ENCODE measurements at places on chromosomes 12 and 14.

DNA sequence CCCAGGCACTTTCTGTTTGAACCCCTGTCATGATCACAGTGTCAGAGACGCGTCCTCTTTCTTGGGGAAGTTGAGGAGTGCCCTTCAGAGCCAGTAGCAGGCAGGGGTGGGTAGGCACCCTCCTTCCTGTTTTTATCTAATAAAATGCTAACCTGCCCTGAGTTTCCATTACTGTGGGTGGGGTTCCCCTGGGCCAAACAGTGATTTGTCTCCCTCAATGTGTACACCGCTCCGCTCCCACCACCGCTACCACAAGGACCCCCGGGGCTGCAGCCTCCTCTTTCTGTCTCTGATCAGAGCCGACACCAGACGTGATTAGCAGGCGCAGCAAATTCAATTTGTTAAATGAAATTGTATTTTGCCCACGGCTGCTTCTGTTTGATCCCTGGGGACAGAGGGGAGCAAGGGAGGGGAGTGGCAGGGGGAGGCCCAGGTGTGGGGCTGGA is 5.1 kb downstream of the SHMT2 start:
- no peak overlapping the region for H3K27ac ChIP-seq
- DNase-seq = no peak
- peaks cover 51% of the 10 kb centered on the region for H3K36me3 ChIP-seq
- H3K27me3 ChIP-seq = no peaks in the 10 kb centered on the region

- H3K36me3 ChIP-seq = no peaks in the 10 kb centered on the region
- H3K4me1 ChIP-seq = no peaks in the 10 kb centered on the region
- DNase-seq = no peak
- H3K27me3 ChIP-seq = no peaks in the 10 kb centered on the region
- no peak overlapping the region for H3K4me3 ChIP-seq
Observed at GRCh38 chr12:34347367-34347766, 325.1 kb downstream of the ALG10 start.

DNA sequence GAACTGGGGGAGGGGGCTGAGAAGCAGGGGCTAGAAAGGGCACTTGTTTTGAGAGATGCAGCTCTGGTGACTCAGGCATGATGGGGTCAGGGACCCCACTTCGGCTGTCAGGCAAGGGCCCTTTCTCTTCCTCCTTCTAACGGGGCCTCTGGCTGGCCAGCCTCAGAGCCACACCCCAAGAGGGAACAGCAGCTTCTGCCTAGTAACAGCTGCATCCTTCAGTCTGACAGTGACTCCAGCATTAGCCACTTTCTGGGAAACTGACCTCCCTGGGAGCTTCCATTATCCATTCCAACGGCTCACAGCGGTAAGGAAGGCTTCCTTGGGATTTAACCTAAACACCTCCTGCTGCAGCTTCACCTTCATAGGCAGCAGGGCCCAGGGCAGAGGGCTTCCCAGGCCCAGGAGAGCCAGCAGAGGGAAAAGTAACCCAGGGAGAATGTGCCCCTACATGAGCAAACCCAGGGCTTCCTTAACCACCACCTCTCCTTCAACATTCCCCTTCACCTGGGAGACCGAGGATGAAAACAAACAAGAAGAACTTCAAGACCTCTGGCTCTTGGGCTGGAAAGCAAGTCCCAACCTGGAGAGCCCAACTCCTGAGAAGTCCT is 2.7 kb downstream of the NCKAP5L start:
- 0 out of 2 replicates have a peak overlapping the region, but pooled peaks have one; percentile 6 for H3K4me3 ChIP-seq
- peaks cover 57% of the 10 kb centered on the region for H3K4me1 ChIP-seq
- no peaks in the 10 kb centered on the region for H3K27me3 ChIP-seq
- peak overlapping the region; percentile 65 for H3K27ac ChIP-seq
- H3K36me3 ChIP-seq = peaks cover 53% of the 10 kb centered on the region

DNA sequence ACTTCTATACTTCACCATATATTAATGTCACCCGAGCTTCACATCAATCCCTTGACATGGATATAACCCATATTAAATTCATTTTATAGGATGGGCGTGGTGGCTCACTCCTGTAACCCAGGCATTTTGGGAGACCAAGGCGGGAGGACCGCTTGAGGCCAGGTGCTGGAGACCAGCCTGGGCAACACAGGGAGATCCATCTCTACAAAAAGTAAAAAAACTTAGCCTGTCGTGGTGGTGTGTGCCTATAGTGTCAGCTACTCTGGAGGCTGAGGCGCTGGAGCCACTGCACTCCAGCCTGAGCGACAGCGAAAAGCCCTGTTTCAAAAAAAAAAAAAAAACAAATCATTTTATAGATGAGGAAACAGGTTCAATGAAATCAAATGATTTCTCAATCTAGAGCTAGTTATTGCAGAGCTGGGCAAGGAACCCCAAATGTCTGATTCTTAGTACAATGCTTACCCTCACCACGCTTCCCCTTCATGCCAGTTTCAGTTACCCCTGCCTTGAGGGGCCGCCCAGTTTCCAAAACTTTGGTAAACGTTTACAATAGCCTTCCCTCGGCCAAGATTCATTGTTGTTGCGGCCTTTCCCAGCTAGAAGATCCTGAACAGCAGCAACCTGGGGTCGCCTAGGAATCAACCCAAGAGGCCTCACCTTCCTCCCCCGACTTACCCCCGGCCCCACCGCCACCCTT is 751 bp downstream of the PSMB5 start:
- H3K36me3 ChIP-seq = peaks cover 50% of the 10 kb centered on the region
- peak overlapping the region; percentile 70 for H3K4me3 ChIP-seq
- H3K27me3 ChIP-seq = no peaks in the 10 kb centered on the region
- no peak for DNase-seq
- H3K27ac ChIP-seq = peak overlapping the region; percentile 98

DNA sequence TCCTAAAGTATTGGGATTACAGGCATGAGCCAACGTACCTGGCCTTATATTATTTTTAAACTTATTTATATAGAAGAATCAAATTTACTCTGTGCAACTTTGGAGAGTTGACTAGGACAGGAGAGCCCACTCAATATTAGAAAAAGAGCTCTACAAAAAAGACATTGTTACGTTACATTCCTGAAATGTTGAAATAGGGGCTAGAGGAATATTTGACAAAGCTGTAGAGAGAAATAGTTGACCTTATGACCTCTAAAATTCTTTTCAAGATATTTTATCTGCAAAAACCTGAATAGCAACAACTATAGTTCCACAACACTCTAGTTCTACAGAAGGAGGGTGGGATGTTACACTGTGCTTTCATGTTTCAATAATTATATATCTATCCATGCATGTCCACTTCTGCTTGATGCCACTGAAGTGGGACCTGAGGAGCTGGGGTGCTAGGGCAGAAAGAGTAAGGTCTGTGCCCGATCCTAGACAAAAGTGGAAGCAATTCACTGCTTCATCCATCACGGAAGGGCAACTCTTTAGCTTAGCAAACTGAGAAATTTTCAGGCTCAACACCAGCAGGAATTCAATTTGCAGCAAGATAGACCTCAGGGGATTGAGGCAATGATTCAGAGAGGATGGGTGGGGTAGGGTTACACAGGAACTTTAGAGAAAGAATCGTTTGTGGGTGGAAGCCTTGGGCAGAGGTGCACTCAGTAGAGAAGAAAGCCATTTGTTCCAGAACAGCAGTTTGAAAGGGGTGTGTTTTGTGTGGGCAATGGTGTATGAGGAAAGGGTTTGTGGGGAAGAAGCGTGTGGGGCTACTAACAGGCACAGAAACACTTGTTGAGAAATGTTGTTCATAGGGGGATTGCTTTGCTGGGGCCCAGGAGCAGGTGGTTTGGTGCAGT is 16.0 kb upstream of the RNASE10 start:
- H3K27me3 ChIP-seq = 0 out of 2 replicates have a peak, but pooled peaks cover 6% of the 10 kb centered on the region
- no peak overlapping the region for H3K4me3 ChIP-seq
- no peak overlapping the region for H3K27ac ChIP-seq

GRCh38 chr14:21556378-21557083 is 23.3 kb downstream of the OR10G3 start:
- no peak overlapping the region for H3K4me3 ChIP-seq
- no peaks in the 10 kb centered on the region for H3K4me1 ChIP-seq
- no peaks in the 10 kb centered on the region for H3K27me3 ChIP-seq
- no peak for DNase-seq
- no peaks in the 10 kb centered on the region for H3K36me3 ChIP-seq

GRCh38 chr12:69509308-69509736 is 39.1 kb downstream of the FRS2 start:
- H3K36me3 ChIP-seq = peaks cover 9% of the 10 kb centered on the region
- H3K4me1 ChIP-seq = peaks cover 65% of the 10 kb centered on the region
- peak overlapping the region; percentile 47 for H3K27ac ChIP-seq
- H3K4me3 ChIP-seq = no peak overlapping the region
- DNase-seq = peak; percentile 56

DNA sequence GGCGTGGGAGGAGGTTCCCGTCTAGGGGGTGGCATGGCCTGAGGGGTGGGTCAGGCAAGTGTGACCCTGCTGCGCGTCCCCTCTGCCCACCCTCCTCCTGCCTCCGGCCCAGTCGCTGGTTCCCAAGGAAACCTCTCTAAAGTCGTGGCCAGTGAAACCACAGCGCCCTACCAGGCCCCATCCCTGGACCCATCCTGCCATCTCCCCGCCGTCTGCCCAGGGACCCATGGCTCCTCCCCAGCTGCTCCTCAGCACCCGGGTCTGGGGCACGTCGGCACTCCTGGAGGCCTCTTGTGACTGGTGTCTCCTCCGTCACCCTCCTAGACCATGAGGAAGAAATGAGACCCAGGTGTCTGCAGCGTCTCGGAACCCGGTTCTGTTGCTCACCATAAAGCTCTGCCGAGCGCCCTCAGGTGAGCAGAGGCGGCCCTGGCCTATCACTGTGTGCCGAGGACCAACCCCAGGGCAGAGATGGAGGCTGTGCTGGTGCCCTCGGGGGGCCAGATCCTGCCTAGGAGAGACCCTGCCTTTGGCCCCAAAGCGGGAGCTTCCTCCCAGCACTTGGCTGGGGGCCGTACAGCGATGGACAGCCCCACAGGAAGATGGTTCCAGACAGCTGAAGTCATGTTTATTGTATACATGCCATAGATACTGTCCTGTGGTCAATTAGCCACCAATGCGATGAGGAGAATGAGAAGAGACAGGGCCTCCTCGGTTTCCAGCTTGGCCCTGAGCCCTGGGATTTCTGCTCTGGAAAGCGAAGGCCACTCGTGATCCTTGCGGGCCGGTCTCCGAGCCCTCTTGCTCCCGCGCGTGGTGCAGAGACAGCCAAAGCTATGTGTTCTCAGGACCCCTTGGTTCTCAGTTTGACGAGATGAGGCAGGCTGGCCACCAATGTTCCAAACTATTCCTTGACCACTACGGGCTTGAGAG is 222.5 kb upstream of the RTL1 start:
- no peak overlapping the region for H3K4me3 ChIP-seq
- H3K36me3 ChIP-seq = no peaks in the 10 kb centered on the region
- DNase-seq = no peak
- no peaks in the 10 kb centered on the region for H3K4me1 ChIP-seq
- no peak overlapping the region for H3K27ac ChIP-seq
- H3K27me3 ChIP-seq = no peaks in the 10 kb centered on the region

GRCh38 chr14:101357038-101357437 is 204.3 kb upstream of the DIO3 start:
- H3K27me3 ChIP-seq = no peaks in the 10 kb centered on the region
- H3K4me1 ChIP-seq = no peaks in the 10 kb centered on the region
- no peak overlapping the region for H3K27ac ChIP-seq
- H3K4me3 ChIP-seq = no peak overlapping the region

DNA sequence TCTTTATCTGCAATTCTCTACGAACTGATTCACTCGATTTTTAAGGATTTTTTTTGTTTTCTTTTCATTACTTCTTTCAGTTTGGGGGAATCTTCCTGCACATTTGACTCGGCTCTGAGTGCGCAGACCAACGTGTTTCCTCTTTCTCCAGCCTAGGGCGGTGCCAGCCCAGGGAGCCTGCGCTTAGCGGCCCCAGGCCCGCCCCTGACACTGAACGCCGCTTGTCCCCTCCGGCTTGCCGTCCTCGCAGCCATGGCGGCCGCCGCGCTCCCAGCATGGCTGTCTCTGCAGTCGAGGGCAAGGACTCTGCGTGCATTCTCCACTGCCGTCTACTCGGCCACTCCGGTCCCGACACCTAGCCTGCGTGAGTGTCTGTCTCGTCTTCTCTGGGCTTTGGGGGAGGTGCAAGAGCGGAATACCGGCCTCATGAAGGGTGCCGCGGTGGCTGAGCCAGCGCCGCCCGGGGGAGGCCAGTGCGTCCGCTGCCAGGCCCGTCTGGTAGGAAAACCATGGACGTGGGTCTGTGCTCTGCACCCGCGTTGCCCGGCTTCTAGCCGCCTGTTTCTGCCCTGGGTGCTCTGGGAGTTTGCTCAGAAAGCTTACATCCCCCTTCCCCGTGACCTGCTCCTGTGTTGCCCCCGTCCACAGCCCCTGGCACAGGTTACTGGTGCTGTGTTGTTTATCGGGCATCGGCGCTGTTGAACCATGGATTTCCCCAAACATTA is at the start of gene MRPS35:
MRPS35 (plus strand) TSS at position 241 of the 725 bp plus-strand sequence; CDS start at position 253, 12 bp downstream.
- no peaks in the 10 kb centered on the region for H3K27me3 ChIP-seq
- peaks cover 5% of the 10 kb centered on the region for H3K4me1 ChIP-seq
- H3K4me3 ChIP-seq = peak within 1 kb of the TSS; percentile 74
- H3K36me3 ChIP-seq = peaks cover 10% of the 10 kb centered on the region
- H3K27ac ChIP-seq = peak within 1 kb of the TSS; percentile 44

DNA sequence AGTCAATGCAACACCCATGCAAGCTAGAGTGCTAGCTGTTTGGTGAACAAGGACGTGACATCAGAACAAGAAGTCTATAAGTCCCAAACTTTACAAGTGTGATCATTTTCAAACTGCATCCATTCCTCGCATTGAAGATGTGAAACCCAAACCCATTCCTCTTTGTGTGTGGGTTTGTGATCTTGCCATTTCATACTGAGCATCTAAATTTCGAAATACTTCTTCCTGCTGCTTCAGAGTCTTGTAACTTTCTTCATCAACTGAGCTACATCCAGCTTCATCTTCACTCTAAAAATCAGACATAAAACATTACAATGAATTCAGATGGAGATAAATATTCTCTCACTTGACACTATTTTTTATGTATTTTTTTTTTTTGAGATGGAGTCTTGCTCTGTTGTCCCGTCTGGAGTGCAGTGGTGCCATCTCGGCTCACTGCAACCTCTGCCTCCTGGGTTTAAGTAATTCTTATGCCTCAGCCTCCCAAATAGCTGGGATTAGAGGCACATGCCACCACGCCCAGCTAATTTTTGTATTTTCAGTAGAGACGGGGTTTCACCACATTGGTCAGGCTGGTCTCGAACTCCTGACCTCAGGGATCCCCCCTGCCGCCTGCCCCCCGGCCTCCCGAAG is 4.8 kb upstream of the ZCCHC8 start:
- H3K36me3 ChIP-seq = peaks cover 82% of the 10 kb centered on the region
- H3K4me1 ChIP-seq = peaks cover 8% of the 10 kb centered on the region
- H3K27me3 ChIP-seq = no peaks in the 10 kb centered on the region
- no peak for DNase-seq
- no peak overlapping the region for H3K27ac ChIP-seq

DNA sequence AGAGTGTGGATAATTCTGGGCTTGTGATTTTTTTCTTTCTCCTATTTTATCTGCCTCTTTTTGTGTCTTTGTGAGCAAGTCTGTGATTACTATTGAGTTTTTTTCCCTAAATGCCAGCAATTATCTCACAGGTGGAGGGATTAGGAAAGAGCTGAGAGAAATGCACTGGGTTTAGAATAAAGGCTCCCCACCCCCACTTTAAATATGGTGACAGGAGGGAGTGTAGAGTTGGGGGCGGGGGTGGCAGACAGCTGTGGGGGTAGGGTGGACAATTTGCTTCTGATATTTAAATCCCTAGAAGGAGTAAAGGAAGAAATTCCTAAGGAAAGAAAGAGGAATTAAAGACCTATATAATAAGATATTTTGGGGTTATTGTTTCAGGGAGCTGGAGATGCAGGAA is 145.9 kb downstream of the NRXN3 start:
- H3K36me3 ChIP-seq = no peaks in the 10 kb centered on the region
- H3K4me3 ChIP-seq = no peak overlapping the region
- no peaks in the 10 kb centered on the region for H3K4me1 ChIP-seq
